ENCODE measurements at places on chromosomes 16 and 17. TPM values are rescaled to one million over a fixed set of nuclear protein-coding genes. Genes with fewer than 3 reads are reported as not detected.

The KIF1C gene
- total RNA-seq, result 102 TPM

The PKMYT1 gene
- total RNA-seq, result 0.50 TPM

The CEP295NL gene
- total RNA-seq, result 0.43 TPM

The CCDC40 gene
- 0.68 TPM for total RNA-seq

The CD300LB gene
- not detected for total RNA-seq

The GAS2L2 gene
- total RNA-seq, result 0.07 TPM

The GNG13 gene
- not detected for total RNA-seq

The ATAD5 gene
- 0.64 TPM for total RNA-seq

The SYT17 gene
- total RNA-seq, result 0.34 TPM

The FOXF1 gene
- total RNA-seq, result not detected

The CRYBA1 gene
- total RNA-seq, result not detected

The EIF3C gene
- total RNA-seq, result 301 TPM

Data from nasal cavity respiratory epithelium epithelial cell of viscerocranial mucosa (primary cell).